ENCODE measurements at places on chromosomes 13 and 19.

DNA sequence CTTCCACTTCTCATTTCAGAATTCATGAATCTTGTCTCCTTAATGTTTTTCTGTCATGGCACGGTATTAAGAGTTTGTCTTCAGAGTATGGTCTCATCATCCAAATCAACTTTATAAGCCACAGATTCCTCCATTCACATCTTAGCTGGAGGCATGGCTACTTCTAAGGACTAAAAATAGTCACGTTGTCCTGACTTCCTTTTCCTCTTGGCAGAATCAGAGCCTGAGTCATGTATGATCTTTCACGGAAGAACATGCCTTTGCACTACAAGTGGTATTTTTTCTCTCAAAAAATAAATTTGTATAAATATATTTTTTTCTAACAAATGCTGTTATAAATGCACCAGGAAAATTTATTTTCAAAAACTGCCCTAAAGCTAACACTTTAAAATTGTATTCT lies 71.4 kb downstream of the ALOX5AP start:
- peak; percentile 74 for DNase-seq

- DNase-seq, result peak; percentile 49
Measured at GRCh38 chr19:13430790-13431582, 75.3 kb downstream of the CACNA1A start.

DNA sequence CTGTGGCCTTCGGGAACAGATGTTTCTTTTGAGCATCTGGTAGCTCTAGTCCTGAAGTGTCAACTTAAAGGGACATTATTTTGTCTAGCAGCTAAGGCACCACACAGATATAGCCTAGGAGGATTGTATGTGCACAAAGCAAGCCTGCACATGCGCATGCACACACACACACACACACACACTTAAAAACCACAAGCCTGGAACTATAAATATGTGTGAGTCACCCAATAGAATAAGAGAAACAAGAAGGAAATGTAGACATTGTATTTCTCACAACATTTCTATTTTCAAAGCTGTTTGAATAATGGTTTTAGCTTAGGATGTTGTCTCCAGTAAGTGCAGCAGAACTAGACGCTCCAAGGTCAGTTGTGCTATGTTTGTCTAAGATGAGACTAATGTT lies 516.5 kb downstream of the SUCLA2 start:
- peak; percentile 36 for DNase-seq

DNA sequence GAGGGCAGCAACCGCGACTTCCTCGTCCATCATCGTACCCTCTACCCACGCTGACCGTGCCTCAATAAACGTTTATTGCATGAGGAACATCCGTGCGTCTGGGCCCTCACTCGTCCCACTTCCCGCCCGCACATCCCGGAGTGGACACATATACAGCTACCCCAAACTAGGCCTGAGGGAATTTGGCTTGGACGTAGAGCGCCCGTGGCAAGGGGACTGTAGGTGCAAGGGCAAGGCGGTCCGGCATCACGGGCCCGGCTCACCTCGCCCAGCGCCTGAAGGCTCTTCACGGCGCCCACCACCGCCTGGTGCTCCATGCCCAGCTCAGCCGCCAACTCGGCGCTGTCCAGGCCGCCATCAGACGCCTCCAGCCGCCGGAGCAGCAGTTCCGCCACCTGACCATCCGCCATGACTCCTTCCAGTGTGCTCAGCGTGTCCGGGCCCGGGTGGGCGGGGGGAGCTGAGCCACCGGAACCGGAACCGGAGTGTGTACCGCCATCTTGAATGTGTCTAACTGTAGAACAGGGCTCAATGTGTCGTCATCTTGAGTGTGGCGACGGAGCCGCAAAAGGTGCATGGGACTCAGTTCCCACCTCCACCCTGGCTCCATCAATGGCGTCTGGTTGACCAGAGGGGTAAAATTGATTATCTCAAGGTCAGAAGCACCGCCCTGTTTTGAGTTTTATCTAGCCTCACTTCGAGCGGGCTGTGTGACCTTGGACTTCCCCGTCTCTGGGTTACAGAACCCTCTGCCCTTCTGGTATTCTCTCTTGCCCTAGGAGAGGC lies at the start of gene FARSA:
TSS of gene FARSA (minus strand) at position 425 of the 786 bp plus-strand sequence. CDS start at position 410, 15 bp downstream.
- DNase-seq, result peak; percentile 91

DNA sequence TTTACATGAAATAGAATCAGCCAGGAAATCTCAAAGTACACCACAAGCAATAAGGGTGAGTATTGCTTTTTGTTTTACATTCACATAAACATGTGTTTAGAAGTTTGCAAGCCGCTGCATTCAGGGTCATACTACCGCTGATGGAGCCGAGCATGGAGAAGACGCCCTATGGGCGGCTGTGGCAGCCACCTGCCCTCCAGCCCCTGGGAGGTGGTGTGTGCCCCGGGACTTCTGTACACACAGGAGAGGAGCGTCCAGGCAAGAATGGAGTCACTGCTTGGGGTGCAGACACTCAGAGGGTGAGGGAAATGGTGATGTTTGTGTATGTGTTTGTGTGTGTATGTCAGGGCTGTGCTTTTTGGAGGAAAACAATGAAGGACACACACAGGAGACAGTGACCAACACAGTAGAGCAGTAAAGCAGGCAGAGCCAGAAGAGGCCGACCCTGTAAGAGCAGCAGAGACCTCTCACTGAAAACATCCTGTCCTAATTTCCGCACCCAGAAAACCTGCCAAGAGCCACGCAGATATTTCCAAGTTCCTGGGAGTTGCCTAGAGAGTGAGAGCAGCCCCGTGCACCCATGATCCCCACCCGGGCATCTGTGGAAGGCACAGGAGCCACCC lies 108.1 kb upstream of the GJB6 start:
- DNase-seq, result no peak

DNA sequence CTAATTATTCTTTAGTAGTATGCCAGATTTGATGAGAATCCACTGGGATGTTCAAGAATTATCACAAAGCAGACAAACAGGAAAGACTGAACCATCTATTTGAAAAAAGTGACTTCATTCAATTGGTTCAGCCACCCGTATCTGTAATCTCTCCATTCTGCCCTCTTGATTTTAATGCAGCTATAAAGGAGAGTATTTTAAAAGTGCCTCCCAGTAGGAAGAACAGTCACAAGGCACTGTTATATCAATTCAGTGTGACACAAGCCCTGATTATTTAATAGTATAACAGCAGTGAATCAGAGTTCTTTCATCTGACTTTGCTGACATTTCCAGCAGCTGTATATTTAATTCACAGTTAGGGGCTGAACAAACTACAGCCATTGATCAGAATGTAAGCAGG lies 77.3 kb upstream of the SLAIN1 start:
- DNase-seq, result no peak

DNA sequence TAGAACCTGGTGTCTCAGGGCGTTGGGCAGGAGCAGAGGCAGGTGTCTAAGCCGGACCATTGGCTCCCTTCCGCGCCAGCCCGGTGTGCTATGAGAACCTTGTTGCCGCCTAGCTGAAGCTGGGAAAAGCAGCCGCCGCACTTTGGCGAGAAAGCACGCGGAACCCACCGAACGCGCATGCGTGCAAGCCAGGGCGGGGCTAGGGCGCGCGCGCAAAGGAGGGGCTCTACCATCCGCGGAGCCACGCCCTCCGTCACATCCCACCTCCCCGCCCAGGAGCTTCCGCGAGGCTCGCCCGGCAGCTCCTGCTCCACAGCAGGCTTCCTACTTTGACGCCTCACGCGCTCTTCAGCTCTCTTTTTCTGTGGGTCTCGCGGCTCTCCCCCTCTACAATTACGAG lies 51.3 kb downstream of the WDR87 start:
- peak; percentile 67 for DNase-seq

- DNase-seq, result no peak
Measured at GRCh38 chr19:4199699-4200293, 17.3 kb downstream of the ANKRD24 start.

DNA sequence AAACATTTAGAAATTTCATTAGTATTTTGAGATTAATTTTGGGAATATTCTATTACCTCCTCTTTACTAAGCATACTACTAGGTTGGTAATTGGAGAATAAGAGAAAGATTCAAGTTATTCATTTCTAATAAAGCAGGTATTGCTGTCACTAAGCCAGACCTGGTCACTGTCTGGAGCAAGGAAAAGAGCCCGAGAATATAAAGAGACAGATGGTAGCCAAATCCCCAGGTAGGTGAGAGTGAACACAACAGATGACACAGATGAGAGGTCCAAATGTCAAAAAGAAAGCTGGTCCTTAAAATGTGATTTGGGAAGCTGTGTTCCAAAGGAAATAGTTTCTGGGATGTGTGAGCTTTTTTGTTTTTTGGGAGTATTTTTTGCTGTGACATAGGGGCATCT lies 128.6 kb downstream of the ZNF100 start:
- DNase-seq, result no peak

DNA sequence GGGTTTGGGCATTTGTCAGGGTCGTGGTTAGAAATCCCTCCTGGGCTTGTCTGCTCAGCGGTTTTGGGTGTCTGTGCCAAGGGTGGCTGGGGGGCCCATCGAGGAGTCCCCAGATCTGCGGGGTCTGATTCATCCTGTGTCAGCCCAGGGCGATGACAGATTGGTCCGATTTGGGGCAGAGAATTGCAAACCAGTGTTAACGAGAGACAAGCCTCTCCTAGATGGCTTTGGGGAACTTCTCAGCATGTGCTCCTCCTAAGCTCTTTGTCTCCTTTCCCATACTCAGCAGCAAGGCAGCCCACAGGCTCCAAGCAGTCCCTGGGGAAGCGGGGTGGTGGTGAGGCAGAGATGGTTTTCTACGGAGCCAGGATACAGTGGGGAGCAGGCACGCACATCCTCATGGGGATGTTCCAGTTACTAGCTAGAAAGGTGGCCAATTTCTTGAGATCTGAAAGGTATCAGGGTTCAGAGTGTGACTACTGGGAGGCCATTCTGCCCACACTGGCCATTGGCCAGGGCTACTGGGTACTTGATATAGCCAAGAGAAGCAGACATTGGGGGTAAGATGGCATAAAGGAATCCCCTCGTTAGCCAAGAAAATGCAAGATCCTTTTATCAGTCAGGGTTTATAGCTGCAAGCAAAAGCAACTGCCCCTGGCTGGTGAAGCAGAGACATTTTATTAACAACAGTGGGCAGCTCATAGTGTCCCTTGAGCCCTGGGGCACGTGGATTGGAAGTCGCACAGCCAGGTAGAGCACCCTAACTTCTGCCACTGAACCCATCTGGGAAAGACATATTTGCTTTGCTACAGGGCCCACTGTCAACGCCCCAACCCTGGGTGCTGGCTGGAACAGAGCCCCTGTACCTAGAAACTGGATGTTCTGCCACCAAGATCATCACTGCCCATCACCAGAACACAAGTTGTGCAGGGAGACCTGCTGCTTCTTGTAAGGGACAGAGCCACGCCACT lies 63.6 kb downstream of the RGCC start:
- DNase-seq, result no peak

GRCh38 chr19:41708481-41708880 lies at the start of gene CEACAM5:
TSS of gene CEACAM5 (plus strand) at chr19:41708626. CDS start at chr19:41708732, 106 bp downstream.
- DNase-seq, result no peak

GRCh38 chr13:106036870-106037269 lies 498.6 kb downstream of the EFNB2 start:
- no peak for DNase-seq

DNA sequence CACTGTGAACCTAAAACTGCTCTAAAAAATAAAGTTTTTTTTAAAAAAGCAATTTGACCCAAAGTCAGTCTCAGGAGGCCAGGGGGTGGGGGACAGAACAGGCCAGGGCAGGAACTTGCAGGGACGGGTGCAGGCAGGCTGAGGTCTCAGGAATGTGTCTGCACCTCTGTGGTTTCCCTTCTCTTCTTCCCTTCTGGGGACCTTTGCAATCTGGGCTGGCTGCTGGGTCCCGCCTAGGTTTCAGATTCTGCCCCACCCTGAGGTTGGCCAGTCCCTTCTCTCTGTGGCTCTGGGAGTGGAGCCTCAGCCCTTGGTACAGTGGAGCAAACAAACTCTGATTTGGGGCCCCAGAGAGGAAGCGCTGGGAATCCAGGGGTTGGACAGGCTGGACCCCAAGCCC lies 5.3 kb upstream of the F2RL3 start:
- DNase-seq, result no peak

GRCh38 chr19:12975221-12975741 lies 5.9 kb downstream of the DAND5 start:
- DNase-seq, result no peak

DNA sequence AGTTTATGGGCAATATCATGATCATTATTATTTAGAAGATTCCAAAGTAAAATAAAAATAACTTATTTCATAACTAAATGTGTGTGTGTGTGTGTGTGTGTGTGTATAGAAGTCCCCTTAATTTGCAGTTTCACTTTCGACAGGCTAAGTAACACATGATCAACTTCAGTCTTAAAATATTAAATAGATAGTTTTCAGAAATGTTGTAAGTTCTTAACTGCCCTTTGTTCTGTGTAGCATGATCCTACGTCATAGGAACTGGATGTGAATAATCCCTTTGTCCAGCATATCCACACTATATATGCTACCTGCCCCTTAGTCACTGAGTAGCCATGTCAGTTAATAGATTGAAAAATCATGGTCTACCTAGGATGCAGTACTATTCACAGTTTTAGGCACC lies 1863.5 kb upstream of the PCDH20 start:
- DNase-seq, result no peak

DNA sequence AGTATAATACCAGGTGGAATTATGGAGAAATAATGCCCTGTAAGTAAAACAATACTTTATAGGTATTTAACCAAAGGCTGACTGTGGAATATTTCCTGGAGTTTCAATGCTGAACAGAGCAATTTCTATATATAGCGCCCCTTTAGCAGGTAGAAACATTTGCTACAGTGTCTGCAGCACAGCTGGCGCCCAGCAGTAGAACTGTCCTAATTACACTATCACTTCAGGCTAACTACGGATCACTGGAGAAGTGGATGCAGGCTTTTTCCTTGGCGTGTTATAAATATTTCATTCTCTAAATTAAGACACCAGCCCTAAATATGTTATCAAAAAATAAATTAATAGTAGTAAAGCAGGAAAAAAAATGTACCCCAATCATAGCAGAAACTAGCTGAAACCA lies 3.1 kb downstream of the SHISA2 start:
- DNase-seq, result peak; percentile 18

DNA sequence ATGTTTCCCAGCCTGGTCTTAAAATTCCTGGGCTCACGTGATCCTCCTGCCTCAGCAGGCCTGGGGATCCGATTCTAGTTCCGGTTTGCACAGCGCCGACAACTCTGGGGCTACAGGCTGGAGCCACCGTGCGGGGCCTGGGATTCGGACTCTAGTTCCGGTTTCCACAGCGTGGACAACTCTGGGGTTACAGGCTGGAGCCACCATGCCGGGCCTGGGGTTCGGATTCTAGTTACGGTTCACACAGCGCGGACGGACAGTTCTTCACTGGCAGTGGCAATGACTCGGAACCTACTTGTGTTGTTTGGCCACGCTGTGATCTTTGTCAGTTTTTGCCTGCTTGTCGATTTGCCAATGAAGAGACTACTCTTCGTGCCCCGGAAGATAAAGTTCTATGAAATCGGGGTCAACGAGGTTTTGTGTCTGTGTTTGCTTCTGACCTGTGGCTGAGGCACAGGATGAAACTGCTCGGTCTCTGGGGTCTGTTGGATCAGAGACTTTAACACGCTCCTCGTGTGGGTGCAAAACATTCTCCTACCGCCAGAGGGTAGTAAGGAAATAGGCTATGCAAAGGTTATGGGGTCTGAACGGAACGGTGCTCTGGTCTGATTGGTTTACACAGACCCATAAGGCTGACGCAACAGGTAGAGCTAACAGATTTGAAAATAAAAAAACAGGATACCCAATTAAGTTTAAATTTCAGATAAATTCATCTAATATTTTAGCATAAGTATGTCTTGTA lies 12.1 kb upstream of the ZSCAN1 start:
- peak; percentile 35 for DNase-seq
